ENCODE measurements at places on chromosomes 12 and 14.
A peak's percentile ranks its signal among the peaks of the same experiment; 100 is the strongest.

DNA sequence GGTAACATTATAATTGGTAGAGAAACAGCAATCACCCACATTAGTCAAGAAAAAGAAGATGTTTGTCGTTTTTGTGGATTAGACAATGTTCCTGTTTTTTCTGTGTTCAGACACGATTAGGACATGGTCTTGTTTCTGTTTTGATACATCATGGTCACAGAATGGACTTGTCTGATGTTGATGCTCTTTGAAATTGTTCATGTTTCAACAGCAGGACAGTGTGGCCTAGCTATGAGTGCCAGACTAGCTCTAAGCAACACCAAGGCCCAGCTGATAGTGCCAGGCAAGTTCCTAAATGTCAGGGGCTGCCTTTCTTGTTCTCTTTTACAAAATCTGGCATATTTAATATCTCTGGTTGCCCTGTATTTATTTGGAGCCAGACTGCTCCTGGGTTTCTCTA is 40.9 kb upstream of the TOMM20L start:
- no peak for DNase-seq

- DNase-seq, result no peak
Observed at GRCh38 chr14:53547593-53547992, 394.5 kb upstream of the DDHD1 start.

DNA sequence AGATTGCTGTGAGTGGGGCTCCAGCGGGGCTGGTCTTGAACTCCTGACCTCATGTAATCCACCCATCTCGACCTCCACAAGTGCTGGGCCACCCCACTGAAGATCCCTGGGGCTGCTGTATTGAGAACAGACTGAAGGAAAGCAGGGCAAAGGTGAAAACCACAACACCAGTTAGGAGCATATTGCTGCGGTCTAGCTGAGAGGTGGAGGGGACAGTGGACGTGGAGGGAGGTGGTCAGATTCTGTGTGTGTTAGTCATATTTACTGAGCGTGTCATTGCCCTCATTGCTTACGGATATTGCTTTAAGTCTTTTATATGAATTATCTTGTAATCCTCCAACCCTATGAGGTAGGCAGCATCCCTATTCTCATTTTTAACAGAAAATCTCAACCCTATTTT is 69.0 kb upstream of the OVCH1 start:
- no peak for DNase-seq

GRCh38 chr14:59897757-59898383 is 22.1 kb upstream of the LRRC9 start:
- peak; percentile 43 for DNase-seq

DNA sequence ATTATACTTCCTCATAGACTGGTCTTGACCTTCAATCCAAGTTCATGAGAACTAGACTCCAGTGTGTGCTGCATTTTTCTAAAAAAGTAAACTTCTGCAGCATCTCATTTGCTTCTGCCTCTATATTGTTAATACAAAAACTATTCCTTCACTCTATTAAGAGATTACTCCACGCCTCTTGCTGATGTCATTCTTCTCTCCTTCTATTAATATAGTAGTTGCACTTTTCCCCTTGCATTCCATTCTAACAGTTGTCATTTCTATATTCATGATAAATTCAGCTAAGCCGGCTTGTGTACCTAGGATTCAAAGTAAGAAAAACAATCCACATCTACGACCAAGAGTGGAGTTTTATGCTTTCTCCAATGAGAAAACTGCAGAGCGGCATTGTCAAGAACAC is 480.4 kb upstream of the NOVA1 start:
- DNase-seq, result no peak
